Activated CD4-positive, CD25-positive, alpha-beta regulatory T cell (primary cell): ENCODE measurements at places on chromosomes 3 and 15.

DNA sequence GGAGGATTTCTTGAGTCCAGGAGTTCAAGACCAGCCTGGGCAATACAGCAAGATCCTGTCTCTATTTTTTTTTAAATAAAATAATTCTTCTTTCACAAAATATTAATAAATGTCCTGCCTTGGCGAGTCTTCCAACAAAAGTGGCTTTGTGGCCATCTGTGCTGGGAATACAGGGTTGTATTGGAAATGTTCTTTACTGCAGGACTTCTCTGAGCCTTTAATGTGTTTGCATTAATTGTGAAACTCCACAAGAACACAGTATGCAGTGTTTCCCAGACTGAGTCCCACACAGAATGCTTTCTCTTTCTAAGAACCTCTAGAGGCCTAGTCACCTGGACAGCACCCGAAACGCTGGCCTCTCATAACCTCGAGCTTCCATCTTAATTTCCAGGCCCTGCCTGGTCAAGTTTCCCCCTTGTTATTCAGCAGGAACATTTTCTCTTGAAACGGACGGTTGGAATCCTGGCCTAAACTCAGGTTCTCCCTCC, 85.4 kb upstream of the ARRDC4 start:
- DNase-seq: no peak

DNA sequence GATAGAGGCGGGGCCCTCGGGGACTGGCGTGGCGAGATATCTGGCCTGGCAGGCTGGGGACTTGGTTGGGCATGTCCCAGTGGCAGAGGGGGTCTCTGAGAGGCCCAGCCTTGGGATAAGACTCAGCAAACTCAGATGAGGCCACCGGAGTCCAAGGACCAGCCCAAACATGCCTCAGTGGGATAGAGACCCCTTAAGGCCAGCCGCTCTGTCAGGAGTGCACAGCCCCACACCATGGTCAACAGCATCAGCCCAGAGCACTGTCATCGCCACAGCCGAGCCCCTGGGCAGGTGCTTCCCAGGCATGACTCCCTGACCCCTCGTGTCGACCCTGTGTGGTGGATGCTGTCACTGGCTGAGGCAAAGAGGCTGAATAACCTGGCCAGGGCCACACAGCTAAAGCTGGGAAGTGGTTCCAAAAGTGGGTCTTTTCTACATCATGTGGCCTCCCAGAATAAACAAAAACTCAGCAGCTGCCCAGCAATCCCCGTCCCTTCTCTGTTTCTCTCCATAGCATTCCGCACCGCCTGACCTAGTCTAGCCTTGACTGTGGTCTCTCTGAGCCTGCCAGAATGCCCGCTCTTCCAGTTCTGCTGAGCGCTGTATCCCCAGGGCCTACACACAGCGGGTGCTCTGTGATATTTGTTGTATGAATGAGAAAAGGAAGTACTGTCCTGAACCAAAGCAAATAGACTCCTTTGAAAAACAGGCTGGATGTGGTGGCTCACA, 15.1 kb downstream of the CTSH start:
- DNase-seq: no peak

GRCh38 chr3:72109327-72110259, 324.6 kb upstream of the PROK2 start:
- DNase-seq: no peak

DNA sequence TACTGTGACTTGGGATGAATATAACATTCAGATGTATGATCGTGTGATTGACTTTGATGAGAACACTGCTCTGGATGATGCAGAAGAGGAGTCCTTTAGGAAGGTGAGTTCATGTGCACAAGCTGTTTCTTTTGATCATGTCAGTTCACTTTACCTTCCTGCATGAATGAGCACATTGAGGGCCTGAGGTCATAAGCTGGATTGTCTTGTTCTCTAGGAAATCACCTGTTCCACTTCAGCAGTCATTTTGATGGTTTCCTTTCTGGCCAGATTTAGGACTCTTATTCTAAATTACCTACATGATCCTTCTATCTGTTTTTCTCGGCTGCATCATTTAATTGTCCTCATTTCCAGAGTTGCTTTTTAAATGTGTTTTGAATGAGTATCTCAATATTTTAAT, 4.1 kb downstream of the RCN2 start:
- no peak for DNase-seq

DNA sequence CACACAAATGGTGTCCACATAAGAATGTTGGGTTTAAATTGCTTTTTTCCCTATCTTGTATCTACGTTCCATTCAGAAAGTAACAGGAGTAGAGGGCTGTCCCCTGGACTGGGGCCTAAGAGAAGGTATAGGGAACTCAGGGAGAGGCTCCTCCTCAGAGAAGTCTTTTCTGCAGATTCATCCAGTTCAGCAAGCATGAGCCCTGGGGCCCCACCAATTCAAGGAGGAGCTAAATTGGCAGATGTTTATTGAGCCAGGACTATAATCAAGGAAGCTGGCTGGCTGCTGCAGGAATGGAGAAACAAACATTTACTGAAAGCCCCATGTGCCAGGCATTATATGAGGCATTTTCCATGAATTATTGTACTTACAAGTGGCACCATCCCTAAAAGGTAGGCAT, 22.1 kb upstream of the LARS2 start:
- DNase-seq: no peak

- no peak for DNase-seq
These were observed 61.3 kb downstream of the BDH1 start for GRCh38 chr3:197494366-197495058.

DNA sequence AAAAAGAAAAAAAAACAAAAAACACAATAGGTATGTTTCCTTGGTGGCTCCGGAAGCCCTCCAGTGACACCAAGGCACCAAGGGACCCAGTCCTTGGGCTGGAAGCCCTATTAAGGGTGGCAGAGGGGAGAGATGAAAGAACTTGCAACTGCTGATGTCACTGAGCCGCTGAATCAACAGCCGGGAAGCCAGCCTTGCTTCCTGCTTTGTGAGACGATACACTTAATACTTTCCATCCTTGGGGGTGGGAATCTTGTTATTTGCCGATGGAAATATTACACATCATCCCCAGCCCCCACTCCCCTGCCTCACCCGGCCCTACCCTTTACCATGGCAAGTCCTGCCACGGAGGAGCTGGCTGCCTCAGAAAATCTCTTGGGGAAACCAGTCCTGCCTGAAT, 5.6 kb upstream of the ISLR2 start:
- DNase-seq: no peak

GRCh38 chr3:4147556-4148118, 155.5 kb upstream of the SETMAR start:
- DNase-seq: no peak

GRCh38 chr3:187044206-187044605, 95.1 kb downstream of the RPL39L start:
- DNase-seq: no peak

DNA sequence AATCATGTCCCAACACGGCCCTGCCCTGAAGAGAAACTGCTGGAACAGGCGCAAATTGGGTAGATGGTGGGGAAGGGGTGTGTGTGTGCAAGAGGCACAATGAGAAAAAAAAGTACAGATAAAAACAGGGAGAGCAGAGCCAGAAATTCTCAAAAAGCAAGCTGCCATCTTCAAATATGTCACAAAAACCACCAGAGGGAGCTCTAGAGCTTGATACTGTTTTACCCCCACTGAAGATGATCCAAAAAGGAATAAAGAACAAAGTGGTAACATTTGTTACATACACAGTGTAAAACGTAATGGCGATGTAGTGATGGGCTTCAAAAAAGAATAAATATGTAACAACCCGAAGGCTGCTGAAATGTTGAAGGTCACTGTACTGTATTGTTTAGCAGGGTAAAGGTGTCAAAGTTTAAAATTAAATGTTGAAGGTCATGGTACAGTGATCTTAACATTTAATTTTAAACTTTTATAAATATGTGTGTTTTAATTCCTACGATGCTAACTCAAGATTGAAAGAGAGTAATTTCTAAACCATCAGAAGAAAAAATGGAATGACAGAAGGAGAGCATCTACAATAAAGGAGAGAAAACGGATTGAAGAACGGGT, 6.0 kb downstream of the SNRPA1 start:
- DNase-seq: no peak

GRCh38 chr3:127172211-127172610, 20.7 kb upstream of the PRR23E start:
- DNase-seq: no peak

DNA sequence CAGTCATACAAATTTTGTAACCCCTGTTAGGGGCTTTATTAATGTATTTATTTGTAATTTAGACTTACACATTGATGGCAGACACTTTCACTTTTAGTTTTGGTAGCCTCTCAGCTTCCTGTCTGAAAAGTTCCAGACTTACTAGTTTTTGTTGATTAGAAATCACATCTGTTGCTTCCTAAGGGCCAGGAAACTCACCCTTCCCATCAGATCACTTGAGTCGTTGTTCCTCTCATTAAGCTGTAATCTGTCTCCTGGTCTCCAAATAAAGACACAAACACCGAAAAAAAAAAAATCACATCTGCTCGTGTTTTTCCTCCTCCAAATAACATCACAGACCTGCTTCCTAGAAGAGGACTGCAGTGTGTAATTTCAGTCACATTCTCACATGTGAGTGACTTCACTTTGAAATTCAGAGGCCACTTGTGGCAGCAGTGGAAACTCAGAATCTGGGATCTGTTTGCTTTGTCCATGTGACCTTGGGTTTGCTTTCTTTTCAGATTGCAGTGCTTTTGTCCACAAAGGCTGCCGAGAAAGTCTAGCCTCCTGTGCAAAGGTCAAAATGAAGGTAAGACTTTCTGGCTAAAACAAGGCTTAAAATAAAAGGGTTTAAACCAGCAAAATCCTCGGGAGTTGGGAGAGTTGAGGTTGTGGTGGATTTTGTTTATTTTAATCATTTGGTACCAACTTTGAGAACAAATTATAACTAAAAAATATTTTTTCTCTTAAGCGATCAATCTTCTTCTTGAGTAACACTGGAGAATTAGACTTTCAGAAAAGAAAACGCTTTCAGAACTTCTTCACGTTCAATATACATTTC, 87.0 kb downstream of the KLHL25 start:
- DNase-seq: no peak

DNA sequence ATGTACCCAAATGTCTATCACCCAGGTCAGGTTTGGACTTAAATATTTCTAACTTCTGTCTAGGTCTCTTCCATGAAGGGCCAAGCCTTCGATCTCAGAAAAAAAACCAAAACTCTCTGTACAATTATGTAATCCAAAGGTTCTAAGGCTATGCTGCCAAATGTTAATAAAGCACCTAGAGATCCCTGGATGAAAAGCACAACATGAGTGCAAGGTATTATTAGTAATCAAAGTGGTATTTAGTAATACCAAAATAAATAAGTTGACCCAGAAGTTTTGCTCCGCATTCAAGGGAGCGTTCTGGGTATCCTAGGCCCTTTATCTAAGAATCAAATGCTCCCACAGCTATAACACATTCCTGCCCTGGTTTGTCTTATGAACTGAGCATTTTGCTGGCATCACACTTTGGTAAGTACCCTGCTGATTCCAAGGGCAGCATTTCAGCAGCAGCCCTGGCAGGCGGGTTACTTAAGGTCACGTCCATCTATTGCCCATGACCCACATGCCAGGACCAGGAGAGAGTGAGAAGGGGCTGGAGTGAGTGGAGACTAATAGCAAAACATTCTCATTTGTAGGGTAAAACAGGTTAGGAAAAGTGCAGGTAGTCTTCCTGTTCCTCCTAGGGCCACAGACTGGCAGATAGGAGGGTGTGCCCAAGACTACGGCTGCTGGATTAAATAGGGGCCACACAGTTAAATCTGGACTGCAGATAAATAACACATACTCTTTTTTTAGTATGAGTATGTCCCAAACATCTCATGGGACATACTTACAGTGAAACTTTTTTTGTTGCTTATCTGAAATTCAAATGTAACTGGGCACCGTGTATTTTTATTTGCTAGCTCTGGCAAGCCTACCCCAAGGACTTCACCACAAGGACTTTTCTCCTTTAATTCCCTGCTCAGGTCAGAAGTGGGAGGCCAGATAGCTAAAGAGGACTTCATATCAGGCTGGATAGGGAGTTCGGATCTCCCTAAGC, 76.0 kb upstream of the SNRK start:
- DNase-seq: no peak

DNA sequence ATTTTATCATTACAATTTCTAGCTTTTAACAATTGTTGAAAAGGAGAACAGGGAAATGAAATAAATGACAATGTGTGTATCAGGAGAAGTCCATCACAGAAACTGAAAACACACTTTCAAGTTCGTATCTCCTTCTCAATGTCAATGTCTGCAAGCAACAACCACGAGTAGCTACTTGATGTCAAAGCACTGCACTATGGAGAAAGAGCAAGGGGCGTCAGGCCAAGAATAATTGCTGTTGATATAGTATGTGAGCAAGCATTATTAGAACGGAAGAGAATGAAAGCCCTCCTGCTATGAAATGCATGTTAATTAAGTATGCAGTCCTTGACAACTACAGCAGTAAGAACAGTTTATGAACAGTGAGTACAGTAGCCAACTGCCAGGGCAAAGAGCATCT, 1250.1 kb downstream of the ZPLD1 start:
- DNase-seq: no peak

DNA sequence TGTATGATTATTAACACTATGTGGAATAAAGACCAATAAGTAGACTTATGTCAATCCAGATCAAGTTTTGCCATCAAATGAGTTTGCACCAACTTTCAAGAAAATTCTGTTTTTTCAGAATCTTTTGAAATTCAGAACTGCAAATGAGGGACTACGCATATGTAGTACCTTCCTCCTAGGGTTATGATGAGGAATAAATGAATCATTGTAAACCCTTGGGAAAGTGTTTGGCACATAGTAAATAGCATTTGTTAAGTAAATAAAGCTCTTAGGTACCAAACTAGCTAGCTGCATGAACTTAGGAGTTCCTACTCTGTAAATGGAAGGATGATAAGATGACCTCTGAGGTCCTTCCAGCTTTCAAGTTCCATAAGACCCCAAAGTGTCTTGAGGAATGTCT, 242.6 kb upstream of the SETMAR start:
- no peak for DNase-seq

DNA sequence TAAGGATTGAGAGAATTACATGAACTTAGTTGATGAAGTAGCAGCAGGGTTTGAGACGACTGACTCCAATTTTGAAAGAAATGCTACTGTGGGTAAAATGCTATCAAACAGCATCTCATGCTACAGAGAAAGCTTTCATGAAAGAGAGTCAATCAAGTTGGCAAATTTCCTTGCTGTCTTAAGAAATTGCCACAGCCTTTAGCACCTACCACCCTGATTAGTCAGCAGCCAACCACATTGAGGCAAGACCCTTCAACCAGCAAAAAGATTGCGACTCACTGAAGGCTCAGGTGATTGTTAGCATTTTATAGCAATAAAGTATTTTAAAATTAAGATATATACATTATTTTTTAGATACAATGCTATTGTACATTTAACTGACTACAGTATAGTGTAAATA, 80.9 kb downstream of the RAP2B start:
- DNase-seq: no peak

DNA sequence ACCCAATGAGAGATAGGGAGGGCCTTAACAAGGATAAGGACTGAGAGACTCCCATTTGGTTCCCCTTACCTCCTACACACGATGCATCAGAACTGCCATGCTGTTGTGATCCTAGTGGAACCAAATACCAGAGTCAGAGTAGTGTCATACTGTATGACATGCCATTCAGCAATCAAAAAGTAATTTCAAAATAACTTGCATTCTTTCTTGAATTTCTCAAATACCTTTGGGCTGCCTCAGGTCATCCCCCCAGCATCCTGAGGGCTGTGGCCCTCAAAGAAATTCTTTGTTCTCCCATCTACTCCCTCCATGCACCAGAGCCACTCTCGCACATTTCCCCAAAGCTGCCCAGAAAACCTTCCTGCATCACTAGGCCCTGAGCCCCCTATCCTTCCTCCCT, 68.9 kb upstream of the PPP2R3A start:
- no peak for DNase-seq
